T-cell (primary cell): ENCODE measurements at places on chromosomes 2 and 18.

- peak overlapping the region; percentile 79 for H3K27ac ChIP-seq
- H3K4me1 ChIP-seq, result peaks cover 40% of the 10 kb centered on the region
- no peaks in the 10 kb centered on the region for H3K27me3 ChIP-seq
- DNase-seq, result peak; percentile 67
- no peak overlapping the region for H3K4me3 ChIP-seq
- H3K36me3 ChIP-seq, result no peaks in the 10 kb centered on the region
Measured at GRCh38 chr2:127084611-127085316, 22.2 kb downstream of the BIN1 start.

DNA sequence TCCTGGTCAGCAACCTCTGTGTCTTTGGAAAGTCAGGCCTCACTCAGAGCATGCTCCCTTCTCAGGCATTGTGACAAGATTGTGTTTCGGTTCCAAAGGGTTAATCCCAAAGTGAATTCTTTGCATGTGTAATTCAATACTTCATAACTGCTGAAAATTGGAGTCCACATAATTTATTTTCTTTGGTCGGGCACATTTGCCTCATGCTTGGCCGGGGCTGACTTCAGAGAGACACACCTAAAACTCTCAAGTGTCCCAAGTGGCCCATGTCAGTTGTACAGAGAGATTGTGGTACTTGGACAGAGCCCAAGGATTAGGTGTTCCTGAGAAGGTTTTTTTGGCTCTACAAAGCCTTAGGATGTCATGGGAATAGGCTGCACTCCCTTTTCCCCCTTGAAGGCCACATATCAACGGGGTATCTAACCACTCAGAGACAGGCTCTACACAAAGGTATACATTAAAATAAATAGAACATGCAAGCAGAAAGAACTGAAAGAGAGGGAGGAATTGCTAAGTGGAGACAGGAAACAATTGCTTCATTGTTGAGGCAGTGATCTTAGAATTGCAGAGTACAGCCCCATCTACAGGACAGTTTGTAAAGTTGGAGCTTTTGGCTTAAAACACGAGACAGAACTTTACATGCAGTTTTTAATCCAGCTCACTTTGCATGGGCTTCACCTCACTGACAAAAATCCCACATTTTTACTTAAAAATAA lies 1232.3 kb upstream of the ZEB2 start:
- no peaks in the 10 kb centered on the region for H3K4me1 ChIP-seq
- H3K27me3 ChIP-seq, result no peaks in the 10 kb centered on the region
- H3K27ac ChIP-seq, result no peak overlapping the region
- no peak for DNase-seq

GRCh38 chr2:88061295-88061694 lies 5.7 kb upstream of the KRCC1 start:
- H3K27ac ChIP-seq, result no peak overlapping the region
- no peaks in the 10 kb centered on the region for H3K36me3 ChIP-seq
- peaks cover 7% of the 10 kb centered on the region for H3K4me1 ChIP-seq
- DNase-seq, result no peak
- no peaks in the 10 kb centered on the region for H3K27me3 ChIP-seq

GRCh38 chr2:88329815-88330603 lies 122.5 kb downstream of the FOXI3 start:
- no peak overlapping the region for H3K27ac ChIP-seq
- H3K27me3 ChIP-seq, result peaks cover 7% of the 10 kb centered on the region
- no peaks in the 10 kb centered on the region for H3K4me1 ChIP-seq

DNA sequence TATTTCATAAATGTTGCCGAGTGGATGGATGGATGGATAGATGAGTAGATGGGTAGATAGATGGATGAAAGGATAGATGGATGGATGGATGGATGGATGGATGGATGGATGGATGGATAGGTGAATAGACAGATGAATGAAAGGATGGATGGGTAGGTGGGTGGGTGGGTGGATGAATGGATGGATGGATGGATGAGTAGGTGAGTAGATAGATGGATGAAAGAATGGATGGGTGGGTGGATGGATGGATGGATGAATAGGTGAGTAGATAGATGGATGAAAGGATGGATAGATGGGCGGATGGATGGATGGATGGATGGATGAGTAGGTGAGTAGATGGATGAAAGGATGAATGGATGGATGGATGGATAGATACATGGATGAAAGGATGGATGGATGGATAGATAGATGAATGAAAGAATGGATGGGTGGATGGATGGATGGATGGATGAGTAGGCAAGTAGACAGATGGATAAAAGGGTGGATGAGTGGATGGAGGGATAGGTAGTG lies 104.3 kb downstream of the SMAD7 start:
- H3K4me3 ChIP-seq, result no peak overlapping the region
- H3K4me1 ChIP-seq, result peaks cover 59% of the 10 kb centered on the region
- no peak overlapping the region for H3K27ac ChIP-seq
- no peak for DNase-seq
- no peaks in the 10 kb centered on the region for H3K27me3 ChIP-seq

DNA sequence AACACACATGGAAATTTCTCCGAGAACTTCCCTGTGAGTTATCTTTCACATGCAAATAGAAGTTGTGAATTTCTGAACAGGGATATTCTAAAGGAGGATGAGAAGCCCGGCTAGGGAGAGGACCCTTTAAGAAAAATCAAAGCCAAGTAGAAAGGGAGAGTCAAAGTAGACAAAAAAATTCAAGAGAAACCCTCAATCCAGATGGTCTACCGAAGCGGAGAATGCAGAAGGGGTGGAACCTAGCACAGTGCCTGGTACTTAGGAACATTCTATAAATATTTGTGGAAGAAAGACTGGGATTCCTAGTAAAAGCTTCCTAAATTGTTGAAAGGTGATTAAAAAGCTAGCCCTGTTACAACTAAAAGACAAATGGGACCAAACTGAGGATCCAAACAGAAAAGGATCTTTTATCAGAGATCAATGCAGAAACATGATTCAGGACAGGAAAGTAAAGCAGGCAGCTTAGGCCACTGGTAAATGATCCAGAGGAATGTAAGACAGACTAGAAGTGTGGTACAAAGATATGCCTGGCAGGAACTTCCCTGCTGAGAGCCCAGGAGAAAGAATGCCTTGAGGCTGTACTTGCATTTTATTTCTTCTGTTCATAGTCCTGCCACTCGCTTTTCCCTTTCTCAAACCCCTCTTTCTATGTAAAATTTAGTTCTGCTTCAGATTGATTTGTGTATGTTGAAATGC lies 19.5 kb upstream of the GLS start:
- no peaks in the 10 kb centered on the region for H3K27me3 ChIP-seq
- no peak for DNase-seq
- H3K27ac ChIP-seq, result no peak overlapping the region
- H3K4me3 ChIP-seq, result no peak overlapping the region

DNA sequence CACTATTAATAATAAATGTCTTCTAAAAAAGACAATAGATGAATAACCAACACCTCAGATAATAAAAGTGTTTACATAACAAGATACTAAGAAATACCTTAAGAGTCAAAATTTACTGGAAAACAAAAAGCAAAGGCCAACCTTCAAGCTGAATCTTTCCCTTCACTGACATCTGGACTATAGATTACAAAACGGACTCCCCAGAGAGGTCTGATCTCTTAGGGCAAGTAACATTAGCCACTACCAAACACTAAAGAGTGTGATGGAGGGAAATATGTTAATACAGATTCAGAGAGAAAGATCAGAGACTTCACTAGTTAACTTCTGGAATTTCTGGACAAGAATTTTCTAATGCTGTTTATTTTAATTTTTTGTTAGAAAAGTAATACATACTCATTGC lies 13.9 kb downstream of the CLASP1 start:
- peaks cover 6% of the 10 kb centered on the region for H3K4me1 ChIP-seq
- no peak for DNase-seq
- no peak overlapping the region for H3K4me3 ChIP-seq

GRCh38 chr2:159863526-159864160 lies 65.6 kb upstream of the CD302 start:
- H3K4me3 ChIP-seq, result no peak overlapping the region
- no peaks in the 10 kb centered on the region for H3K27me3 ChIP-seq
- no peaks in the 10 kb centered on the region for H3K4me1 ChIP-seq
- peaks cover 61% of the 10 kb centered on the region for H3K36me3 ChIP-seq
- DNase-seq, result no peak

DNA sequence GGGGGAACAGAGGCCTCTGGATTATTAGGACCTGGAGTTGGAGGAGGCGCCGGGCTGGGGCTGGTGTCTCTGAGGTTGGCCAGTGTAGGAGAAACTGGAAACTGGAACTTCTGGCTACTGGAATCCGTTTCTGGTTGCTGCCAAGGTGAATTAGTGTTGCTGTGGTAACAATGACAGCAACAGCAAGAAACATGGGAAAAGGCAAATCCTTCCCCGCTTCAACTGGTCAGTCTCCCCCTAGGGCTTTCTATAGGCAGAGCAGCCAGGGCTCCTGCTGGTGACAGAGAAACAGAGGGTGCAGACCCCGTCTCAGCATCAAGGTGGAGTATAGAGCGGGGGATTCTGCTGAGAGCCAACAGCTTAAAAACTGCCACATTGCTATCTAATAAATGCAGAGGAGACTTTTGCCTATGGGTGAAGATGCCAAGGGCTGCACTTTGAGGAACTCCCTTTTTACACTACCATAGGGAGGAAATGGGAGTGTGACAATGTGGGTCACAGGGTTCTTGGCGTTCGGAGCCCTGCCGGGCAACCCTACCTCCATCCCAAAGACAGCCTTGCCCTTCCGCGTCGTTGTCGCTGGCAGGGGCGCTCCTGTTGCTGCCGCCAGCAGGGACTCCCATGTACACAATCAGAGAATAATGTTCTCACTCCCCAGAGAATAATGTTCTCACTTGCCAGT lies 81.4 kb upstream of the CABLES1 start:
- H3K36me3 ChIP-seq, result no peaks in the 10 kb centered on the region
- H3K27ac ChIP-seq, result no peak overlapping the region
- no peak overlapping the region for H3K4me3 ChIP-seq
- DNase-seq, result no peak
- peaks cover 3% of the 10 kb centered on the region for H3K4me1 ChIP-seq
- peaks cover 6% of the 10 kb centered on the region for H3K27me3 ChIP-seq

- H3K4me1 ChIP-seq, result peaks cover 4% of the 10 kb centered on the region
- H3K27me3 ChIP-seq, result peaks cover 15% of the 10 kb centered on the region
- H3K27ac ChIP-seq, result no peak overlapping the region
- no peaks in the 10 kb centered on the region for H3K36me3 ChIP-seq
- H3K4me3 ChIP-seq, result no peak overlapping the region
Measured at GRCh38 chr2:39664888-39665591, 677 bp upstream of the TMEM178A start.

GRCh38 chr2:69291721-69292120 lies 95.3 kb downstream of the GFPT1 start:
- H3K4me1 ChIP-seq, result no peaks in the 10 kb centered on the region
- no peak overlapping the region for H3K27ac ChIP-seq
- H3K36me3 ChIP-seq, result no peaks in the 10 kb centered on the region
- no peak for DNase-seq

DNA sequence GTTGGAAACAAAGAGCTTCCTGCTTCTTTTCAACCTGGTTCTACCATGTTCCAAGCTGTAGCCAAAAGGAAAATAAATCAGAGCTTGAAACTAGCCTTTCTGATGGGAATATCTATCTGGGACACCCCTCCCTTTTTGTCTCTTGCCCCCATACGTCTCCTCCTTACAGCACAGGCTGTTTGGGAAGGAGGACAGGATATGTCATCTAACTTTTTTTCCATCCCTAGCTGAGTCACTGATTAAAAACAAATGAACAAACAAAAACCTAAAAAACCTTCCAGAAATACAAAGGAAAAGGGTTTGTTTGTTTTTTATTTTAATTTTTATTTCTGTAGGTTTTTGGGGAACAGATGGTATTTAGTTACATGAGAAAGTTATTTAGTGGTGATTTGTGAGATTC lies 151.6 kb downstream of the FAM210A start:
- H3K36me3 ChIP-seq, result no peaks in the 10 kb centered on the region
- H3K4me3 ChIP-seq, result no peak overlapping the region
- peaks cover 30% of the 10 kb centered on the region for H3K4me1 ChIP-seq
- no peaks in the 10 kb centered on the region for H3K27me3 ChIP-seq

GRCh38 chr2:70515938-70516337 lies 37.7 kb downstream of the TGFA start:
- DNase-seq, result no peak
- no peaks in the 10 kb centered on the region for H3K4me1 ChIP-seq
- no peak overlapping the region for H3K4me3 ChIP-seq
- no peaks in the 10 kb centered on the region for H3K36me3 ChIP-seq
- H3K27me3 ChIP-seq, result no peaks in the 10 kb centered on the region
